Fibroblast of upper back skin (primary cell): ENCODE measurements at places on chromosomes 4 and X.

GRCh38 chrX:50747471-50747900, 66.5 kb downstream of the SHROOM4 start:
- DNase-seq: peak; percentile 67

GRCh38 chrX:153935326-153935851, 552 bp upstream of the NAA10 start:
- DNase-seq: no peak

GRCh38 chr4:130563889-130564418, 1468.0 kb downstream of the C4orf33 start:
- peak; percentile 1 for DNase-seq

DNA sequence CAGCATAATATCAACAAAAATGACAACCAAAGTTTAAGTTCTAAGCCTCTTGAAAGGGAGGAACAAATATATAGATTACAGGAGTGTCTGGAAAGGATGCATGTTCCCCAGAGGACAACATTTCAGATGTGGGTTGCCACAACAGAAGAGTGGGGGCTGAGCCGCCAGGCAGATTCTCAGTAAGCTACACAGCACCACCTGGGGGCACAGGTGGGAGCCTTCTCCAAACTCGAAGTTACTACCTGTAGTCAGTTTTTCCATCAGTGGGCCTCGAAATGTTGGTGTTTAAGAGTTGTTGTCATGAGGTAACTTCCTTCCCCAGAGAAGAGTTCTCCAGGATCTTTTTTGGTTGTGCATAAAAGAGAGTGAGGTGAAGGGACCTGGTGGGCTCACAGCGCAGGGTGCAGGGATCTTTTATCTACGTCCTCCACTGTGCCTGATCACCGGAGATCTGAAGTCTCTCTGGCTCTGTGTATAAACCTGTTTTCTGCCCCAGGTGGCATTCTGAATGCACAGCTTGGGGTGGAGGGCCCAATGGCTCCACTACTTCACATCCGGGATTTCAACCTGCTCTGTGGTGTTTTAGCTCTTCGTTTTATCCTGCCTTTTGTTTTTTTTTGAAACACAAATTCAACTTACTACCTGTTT, 58.4 kb upstream of the STS start:
- no peak for DNase-seq

DNA sequence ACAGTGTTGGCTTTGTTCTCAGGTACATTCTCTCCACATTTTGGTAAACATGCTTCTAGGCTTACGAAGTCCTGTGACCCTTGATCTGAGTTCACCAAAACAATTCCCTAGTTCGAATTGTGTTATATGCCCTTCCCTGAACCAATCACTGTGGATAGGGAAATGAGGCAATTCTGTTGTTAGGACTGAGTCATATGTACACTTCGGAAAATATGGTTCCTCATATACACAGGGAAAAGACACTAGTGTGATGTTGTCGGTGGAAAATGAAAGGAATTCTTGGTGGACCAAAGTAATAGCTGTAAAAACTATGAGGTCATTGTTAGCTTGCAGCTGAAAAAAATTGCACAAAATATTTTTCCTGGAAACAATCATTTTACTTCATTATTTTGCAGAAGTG, 46.6 kb upstream of the MAGEC2 start:
- peak; percentile 0 for DNase-seq

GRCh38 chrX:103571726-103572125, 13.6 kb upstream of the TCEAL4 start:
- no peak for DNase-seq

DNA sequence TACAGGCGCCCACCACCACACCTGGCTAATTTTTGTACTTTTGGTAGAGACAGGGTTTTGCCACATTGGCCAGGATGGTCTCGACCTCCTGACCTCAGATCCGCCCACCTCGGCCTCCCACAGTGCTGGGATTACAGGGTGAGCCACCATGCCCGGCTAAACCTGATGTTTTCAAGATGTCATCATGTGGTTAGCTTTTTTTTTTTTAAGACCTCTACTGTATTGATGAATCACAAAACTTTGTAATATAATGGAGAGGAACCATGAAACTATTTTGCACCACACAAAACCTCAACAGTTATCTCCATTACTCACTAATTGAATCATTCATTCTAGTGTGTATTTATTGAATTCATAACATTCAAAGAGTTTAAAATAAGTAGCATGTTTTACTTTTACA, 94.7 kb upstream of the NEIL3 start:
- DNase-seq: peak; percentile 78

DNA sequence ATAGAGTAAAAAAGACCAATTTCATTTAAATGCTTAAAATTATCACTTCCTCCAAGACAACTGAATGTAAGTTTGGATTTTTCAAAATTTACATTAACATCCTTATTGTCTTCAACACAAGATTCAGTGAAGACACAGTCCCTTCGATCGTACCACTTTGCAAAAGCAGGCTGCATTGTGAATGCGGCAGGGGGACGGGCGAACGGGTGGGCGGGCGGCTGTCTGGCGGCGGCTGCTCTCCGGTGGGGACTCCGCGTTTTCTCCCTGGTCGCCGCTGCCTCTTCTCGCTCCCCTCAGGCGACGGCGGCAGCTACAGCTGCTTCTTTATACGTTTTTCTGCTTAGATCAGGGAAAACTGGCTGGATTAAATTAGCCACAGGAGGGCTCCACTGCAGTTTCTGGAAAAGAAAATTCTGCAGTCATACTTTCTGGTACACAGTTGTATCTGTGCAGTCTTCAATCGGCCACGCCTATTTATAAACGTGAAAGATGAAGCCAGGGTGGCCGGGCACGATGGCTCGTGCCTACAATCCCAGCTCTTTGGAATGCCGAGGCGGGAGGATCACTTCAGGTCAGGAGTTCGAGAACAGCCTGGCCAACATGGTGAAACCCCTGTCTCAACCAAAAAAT, 33.9 kb upstream of the HPF1 start:
- DNase-seq: peak; percentile 76

DNA sequence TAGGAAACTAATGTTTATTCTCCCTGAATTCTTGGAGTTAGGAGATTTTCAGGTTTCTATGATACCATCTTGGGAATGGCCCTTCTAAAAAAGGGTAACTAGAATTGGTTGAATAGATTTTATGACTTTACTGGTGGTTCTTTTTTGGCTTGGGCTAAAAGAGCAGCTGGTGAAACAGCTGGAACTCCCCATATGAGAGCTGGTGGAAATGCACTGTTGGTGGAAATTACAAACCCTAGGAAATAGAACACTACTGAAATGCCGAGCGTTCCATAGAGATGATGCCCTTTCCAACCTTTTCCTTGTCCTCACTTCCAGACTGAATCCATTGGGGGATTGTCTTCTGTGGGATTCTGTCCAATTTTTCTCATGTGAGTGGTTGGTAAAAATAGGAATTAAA, 139.5 kb downstream of the STIM2 start:
- DNase-seq: no peak

DNA sequence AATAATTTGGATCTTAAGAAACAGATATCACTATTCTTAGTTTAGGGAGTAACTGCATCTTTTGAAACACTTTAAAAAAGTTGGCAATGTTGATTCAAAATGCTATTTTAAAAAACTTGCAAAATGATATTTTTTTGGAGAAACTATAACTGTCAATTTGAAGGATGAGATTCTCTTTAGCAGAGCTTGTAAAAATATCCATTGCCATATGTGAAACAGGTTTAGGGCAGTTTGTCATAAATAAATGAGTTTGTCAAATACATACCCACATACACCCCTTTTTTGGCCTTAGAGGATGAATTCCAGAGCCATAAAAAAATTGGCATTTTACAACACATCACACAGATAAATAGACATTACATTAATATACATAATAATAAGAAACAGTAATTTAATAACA, 174.6 kb downstream of the BMPR1B start:
- no peak for DNase-seq

DNA sequence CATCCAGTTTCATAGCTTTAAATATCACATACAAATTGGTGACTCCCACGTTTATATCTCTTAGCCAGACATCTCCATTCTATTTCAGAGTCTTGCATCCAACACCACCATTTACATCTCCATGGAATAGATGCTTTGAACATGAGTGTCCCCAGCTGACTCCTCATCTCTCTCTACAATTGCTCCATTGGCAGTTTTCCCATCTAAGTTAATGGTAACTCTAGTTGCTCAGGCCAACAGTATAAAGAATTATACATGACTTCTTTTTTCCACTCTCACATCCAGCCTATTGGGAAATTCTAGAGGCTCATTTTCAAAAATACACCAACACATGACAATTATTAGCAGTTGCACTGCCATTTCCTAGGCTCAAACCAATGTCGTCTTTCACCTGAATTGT, 388.2 kb downstream of the STIM2 start:
- peak; percentile 77 for DNase-seq

GRCh38 chrX:152202886-152203285, 64.5 kb upstream of the MAGEA10 start:
- DNase-seq: no peak

DNA sequence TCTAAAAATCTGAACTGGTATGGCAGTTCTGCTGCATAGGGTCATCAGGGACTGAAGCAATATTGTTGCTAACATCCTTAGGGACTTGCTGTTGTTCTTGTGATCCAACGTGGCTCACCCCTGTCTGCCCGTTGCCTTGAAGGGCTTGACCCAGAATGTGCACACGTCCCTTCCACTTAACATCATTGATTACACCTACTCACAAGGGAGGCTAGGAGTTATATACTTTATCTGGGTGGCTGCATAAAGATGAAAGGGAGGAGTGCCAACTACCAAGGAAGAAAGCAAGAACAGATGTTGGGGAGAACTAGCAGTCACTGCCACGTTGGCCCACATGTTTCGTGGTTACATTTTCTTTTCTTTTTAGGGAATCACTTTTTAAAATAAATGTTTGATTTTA, 34.0 kb downstream of the SLC9A6 start:
- no peak for DNase-seq

DNA sequence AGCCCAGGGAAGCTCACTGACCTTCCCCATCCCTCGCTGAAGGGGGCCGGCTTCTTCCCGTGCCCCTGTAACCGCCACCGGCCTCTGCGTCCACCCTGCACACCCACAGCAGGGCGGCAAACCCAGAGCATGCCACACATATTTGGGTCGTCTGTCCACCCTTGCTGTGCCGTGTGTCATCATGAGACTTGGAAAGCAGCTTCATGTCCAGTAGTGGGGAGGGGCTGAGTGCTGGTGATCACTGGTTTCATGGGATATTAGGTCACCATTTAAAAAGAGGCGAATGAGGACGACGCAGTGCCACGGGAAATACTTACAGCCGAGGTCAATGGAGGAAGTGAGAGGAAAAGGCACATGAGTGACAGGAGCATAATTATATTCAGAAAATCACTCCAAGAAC, 74.8 kb downstream of the HTRA3 start:
- no peak for DNase-seq

- DNase-seq: no peak
Observed at GRCh38 chrX:9308426-9308825, 156.4 kb upstream of the TBL1X start.

- no peak for DNase-seq
Observed at GRCh38 chr4:3415471-3416141, 26.2 kb upstream of the HGFAC start.

GRCh38 chrX:64977830-64978229, 1.6 kb upstream of the ZC4H2 start:
- no peak for DNase-seq

DNA sequence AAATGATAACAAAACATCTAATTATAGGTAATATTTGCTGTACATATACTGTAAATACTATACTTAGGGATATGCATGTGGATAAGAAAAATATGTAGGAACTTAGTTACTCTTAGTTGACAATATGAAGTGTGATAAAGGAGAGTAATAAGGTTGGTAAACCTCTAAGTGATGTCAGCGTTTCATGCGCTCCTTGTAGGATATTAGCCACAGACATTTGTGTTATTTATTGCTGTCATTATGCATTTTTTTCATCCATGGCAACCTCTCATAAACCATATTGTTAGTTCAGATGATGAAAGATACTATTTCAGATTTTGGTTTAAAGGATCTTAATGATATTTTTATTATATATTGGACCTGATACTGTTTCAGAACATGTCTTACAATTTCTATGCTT, 298.1 kb upstream of the PITX2 start:
- DNase-seq: no peak

GRCh38 chr4:120991885-120992284, 69.4 kb upstream of the PRDM5 start:
- DNase-seq: no peak

DNA sequence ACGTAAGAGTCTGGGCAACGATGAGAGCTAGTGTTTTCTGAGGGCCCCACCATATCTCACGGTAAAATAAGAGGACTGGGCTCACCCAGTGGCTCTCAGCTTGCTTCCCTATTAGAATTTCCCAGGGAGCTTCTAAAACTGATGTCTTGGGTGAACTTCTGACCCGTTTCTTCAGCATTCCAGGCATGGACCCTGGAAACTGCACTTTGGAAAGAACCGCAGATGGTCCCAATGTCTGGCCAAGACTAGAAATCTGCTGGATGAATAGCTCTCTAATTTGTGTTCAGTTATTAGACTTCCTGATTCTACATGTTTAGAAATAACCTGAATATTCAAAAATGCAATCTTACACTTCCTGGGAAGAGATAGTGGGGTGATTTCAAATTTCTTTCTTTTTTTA, 127.8 kb downstream of the ANOS1 start:
- DNase-seq: no peak

- DNase-seq: peak; percentile 41
Observed at GRCh38 chr4:68375667-68376559, 26.0 kb upstream of the YTHDC1 start.

DNA sequence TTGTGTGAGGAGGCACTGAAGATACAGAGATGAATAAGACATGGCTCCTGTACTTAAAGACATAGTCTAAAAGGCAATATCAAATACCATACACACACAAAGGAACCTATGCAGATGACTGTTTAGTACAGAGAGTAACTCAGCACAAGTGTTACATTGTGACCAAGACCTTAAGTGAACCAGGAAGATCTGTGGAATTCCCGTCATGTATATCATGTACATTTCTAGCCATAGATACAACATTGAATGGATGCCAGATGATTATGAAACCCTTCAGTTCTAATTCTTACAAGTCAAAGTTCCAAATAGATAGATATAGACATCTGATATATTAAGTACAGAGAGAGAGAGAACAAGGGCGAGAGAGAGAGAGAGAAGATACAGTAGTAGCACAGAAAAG, 73.2 kb downstream of the PAK3 start:
- peak; percentile 1 for DNase-seq

DNA sequence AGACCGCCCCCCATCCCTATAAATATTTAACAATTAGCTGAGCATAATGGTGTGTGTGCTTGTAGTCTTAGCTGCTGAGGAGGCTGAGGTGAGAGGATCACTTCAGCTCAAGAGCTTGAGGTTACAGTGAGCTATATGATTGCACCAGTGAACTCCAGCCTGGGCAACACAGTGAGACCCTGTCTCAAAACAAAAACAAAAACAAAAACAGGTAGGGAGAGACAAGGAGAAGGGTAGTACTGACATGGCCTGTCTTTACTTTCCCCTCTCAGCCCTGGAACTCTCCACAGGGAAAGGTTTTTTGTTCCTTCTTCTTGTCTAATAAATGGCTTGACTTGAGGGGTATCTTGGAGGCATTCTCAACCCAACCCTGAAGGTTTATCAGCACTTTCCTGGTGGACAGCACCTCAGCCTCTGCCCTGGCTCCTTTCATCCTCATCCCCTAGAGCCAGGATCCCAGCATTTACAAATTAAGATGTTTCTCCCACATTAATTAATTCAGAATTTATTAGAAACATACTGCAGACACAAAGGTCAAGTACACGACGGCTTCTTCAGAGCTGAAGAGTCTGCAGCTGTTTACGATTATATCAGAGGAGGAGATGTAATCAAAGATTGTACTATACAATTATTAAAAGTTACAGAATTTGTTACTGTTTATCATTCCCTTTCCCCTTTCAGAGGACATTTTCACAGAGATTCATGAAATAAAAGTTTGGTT, 131.8 kb downstream of the AFF1 start:
- DNase-seq: no peak
